ENCODE measurements at places on chromosomes 12 and 14.

DNA sequence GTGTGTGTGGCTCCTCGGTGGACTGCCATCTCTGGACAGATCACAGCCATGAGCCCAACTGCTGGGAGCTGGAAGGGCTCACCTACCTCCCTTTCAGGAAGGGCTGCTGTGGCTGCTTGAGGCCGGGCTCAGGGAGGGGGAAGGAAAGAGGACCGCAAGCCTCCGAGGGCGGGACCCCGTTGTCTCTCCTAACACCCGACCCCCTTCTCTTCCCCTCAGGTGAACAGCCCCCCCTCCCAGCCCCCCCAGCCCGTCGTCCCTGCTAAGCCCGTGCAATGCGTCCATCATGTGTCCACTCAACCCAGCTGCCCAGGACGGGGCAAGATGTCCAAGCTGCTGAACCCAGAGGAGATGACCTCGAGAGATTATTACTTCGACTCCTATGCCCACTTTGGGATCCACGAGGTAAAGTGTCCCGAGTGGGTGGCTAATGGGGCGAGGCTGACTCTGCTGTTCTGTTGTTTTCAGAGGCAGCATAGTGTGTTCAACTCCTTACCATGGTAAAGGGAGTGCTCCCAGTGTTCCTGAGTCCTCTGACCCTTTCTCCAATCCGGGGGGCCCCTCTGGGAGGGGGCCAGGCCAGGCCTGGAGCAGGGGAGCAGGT, 49.5 kb downstream of the PRMT8 start:
- no peak for DNase-seq

DNA sequence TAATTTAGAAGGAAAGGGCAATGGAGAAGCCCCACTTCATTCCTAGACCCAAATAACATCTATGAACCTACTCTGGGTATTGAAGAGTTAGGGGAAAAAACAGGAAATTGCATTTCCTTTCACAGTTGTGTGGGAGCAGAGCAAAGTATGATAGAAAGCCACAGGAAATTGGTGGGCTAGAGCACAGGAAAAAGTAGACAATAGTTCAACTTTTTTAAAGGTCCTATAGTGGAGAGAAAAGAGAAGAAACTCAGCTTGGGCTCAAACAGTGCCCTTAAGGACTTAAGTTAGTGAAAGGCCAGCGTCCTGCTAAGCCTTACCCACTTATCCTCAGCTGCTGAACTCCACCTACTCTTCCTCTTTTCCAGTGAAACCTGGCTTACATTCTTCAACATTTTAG, 258.1 kb downstream of the DPY19L2 start:
- DNase-seq: peak; percentile 69

DNA sequence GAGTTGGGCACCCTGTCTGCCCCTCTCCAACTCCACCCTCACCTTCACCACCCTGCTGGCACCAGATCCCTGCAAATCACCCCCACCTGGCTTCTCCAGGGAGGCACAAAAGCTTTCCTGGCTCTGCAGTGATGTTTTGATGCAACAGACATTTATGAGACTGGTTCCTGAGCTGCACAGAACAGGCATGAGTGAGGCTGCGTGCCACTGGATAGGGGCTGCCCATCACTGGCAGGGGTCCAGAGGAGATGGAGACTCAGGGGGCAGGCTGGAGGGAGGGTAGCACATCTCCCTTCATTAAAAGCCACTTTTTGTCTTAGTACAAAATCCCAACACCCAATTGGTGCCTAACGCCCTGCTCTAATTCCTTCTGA, 17.3 kb upstream of the ZDHHC22 start:
- no peak for DNase-seq

DNA sequence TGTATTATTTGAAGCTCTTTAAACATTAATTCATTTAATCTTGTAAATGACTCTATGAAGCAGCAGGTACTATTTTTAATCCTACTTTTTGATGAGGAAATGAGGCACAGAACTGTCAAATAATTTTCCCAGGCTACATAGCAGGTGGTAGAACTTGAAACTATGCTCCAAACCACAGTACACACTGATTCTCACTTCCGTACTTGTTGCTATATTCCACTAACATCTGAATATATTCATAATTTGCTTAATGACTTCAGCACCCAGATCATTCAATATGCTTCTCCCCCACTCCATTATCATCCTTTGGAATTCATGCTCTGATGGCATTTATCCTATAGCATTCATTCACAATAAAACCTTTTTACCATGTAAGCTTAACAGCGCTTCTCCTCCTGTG, 4.9 kb downstream of the ERGIC2 start:
- no peak for DNase-seq

- DNase-seq: no peak
These were observed 11.9 kb downstream of the STYX start for GRCh38 chr14:52741865-52742264.
